ENCODE measurements at places on chromosomes 12 and 14. TPM values are rescaled to one million over a fixed set of nuclear protein-coding genes. Genes with fewer than 3 reads are reported as not detected.

GRCh38 chr12:12883369-12884001 is 7.9 kb upstream of the GPRC5A start:
- no peak for DNase-seq

Gene TDG
- 32.7 TPM for total RNA-seq

Gene TAC3
- not detected for total RNA-seq

Gene CCDC197
- total RNA-seq: not detected

All from osteocyte (in vitro differentiated cells).